Left hindlimb (tissue), 1 donor: ENCODE measurements at places on chromosomes 6 and 20.

DNA sequence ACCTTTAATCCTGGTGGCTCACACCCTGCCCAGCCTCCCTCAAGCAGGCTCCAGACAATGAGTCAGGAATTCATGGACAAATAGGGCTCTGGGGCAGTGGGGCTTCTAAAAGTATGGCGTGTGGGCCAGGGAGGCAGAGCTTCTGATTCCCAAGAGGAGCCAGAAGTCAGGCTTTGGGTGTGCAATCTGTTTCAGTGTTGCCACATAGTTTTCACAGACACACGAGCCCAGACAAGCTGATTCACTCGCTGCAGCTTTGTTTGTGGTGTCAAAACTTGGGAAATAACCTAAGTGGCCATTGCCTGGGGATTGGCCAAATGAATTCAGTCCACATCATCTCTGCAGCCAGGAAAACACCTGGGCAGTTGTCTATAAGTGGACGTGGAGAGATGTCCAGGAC lies 9.2 kb downstream of the PEDS1 start:
- no peak for DNase-seq

DNA sequence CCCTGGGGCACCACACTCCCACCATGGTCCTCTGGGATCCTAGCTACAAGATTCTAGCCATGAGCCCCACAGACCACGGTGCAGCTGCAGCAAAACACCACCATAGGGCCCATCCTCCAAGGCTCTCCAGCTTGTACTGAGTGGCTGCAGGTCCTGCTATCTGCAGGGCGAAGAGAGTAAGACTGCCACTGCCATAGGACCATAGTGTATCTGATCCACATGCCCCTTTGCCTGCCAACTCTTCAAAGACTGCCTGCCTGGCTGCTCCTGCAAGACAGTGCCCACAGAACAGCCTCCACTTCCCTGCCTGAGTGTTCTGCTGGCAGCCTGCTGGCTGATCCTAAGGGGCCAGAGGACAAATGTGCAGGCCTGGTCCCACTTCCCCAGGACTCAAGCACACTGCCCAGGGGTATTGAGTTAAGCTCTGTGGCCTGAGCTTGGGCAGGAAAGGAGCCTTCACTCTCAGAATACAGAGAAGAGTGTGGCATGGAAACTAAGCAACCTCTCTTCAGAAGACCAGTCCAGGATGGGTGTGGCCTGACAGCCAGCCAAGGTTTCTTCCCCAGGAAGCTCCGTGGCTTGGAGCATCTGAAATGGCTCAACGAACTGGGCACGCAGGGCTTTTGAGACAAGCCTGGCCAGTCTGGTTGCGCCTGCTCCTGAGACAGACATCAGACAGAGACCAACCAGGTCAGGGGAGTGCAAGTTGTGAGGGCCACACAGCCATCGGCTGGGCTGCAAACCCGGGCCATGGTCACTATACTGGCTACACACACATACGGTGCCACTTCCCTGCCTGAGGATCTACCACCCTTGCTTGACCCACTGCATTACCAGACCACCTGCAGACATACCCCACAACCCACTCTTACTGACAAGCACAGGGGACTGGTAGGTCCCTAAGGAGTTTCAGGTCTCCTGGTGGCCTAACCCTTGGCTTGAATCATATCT lies 54.5 kb downstream of the RNGTT start:
- no peak for DNase-seq

GRCh38 chr20:38635721-38636288 lies 34.2 kb downstream of the ARHGAP40 start:
- DNase-seq = no peak

GRCh38 chr6:107536180-107536961 lies 46.5 kb downstream of the SOBP start:
- no peak for DNase-seq

DNA sequence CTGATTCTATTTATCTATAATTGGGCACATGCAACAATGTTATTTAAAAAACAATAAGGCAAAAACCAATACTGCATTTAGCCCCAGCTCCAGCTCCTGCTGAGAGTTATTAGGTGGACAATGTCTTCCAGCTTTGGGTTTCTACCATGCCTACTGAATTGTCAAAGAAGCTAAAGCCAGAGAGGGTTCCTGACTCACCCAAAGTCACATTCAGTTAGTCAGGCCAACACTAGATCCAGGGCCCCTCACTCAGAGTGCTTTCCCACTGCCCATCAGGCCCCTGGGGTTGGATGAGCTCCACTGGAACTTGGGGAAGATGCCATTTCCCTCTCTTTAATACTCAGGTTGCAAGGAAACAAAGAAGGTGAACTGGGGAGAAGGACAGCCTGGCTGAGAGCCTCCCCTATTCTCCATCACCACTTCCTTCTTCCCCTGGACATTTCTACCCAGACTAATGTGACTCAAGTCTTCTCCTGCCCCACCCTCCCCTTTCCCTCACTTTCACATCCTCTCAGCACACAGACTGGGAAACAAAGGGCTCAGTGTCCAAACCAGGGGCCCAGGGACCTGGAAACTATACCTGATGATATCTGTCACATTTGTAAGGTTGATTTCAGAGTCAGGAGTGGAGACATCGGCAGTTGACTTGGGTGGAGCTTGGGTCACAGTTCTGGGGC lies 6.0 kb downstream of the TREM1 start:
- DNase-seq = no peak

- peak; percentile 76 for DNase-seq
Observed at GRCh38 chr6:109453594-109454495, 1.7 kb downstream of the MICAL1 start.
